ENCODE measurements at places on chromosomes 3 and 15.

DNA sequence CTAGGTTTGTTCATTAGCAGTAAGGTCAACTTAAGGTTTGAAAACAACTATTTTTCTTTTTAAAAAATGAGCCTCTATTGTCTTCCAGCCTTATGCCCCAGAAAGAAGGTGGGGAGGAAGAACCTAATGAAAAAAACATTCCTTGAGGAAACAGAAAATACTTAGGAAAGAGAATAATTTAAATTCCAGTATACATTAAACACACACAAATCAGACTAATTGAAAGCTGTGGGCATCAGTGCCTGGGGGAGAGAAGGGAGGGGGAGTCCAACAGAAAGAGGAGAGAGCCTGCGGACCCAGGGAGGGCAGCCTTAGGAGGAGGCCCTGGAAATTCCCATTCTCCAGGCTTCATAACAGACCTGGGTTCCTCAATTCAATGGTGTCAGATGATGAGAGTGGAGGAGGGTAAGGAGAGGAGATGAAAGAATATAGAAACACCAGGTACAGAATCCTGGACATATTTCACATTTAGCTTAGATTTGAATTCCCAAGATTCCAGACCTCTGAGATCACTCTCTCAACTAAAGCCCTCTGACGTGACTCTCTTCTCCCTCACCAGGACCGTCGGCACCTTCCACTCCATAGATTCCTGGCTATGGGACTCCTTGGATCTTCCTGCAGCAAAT lies 320.5 kb upstream of the UMPS start:
- DNase-seq = peak; percentile 62

DNA sequence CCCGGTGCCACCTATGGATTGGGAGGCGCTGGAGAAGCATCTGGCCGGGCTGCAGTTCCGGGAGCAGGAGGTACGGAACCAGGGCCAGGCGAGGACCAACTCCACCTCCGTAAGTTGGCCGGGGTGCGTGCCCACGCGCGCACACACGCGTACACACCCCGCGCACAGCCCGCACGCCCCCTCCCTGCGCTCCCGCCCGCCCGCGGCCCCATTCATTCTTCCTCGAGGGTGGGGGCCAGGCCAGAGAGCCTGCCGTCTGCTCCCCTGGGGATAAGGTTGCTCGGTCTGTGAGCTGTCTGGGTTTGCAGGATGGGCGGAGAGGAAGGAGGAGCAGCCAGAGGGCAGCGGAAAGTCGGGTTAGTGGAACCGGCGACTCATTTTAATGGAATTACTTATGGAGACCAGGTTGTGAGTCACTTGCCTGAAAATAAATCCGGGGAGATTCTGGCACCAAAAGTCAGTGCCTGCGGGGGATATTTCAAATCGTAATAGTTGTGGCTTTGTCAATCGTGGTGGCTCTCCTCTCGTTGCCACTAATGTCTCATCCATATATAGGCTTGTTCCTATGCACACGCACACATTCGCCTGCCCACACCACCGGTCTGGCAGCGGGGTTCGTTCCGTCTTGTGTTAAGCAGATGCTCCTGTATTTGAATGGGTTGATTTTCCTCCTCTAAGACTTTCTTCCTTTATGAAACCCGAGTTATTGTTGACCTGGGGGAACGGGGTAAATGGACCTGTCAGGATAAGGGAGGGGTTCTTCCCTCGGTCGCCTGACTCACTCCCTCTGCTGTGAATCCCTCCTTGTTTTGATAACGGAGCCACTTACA lies 223.4 kb upstream of the IL12A start:
- DNase-seq = peak; percentile 98

DNA sequence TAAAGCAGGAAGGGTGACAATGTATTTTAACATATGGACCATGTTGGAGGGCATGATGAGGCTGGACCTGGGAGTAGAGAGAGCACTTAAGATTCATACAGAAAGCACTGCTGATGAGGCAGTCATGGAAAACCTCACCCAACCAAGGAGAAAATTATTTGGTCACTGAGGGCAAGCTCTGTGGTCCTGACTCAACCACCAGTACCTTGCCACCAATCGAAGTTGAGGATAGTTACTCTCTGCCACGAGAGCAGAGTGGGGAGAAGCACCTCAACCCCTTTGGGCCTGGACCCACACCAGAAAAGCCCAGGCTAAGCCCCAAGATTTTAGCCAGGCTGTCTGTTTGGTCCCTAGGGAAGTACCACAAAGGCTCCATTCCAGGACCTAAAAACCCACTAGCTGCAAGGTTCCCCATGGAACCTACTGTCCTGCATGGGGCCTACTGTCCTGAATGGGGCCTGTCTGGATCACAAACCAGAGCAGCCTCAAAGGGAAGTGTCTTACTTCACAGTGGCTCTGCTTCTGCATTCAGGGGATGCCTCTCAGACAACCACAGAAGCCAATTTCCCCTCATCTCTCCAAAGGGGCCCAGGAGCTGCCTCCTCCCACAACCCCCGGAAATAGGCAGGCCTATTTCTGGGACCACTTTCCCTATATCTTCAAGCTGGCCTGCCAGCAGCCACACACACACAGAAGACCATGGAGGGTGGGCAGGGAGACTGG lies 4.2 kb downstream of the CCDC71 start:
- no peak for DNase-seq

- DNase-seq = peak; percentile 25
Observed at GRCh38 chr3:41304593-41304992, 105.3 kb downstream of the CTNNB1 start.

DNA sequence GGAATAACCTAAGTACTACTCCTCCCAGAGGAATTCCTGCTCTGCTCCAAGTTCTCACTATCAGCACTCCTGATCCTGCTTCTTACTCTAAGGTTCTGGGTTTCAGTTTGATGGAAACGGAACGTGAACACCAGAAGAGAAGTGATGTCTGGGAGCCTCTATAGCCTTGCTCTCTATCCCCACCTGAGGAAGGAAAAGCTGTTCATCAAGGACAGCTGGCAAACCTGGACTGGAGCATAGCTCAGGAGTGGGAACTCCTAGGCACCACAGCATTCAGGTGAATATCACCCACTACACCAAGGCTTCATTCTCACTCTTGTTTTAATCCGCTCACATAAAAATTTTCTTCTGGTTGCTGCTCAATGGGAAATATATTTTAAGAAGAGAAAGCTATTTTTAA lies 13.0 kb upstream of the CADPS start:
- no peak for DNase-seq

DNA sequence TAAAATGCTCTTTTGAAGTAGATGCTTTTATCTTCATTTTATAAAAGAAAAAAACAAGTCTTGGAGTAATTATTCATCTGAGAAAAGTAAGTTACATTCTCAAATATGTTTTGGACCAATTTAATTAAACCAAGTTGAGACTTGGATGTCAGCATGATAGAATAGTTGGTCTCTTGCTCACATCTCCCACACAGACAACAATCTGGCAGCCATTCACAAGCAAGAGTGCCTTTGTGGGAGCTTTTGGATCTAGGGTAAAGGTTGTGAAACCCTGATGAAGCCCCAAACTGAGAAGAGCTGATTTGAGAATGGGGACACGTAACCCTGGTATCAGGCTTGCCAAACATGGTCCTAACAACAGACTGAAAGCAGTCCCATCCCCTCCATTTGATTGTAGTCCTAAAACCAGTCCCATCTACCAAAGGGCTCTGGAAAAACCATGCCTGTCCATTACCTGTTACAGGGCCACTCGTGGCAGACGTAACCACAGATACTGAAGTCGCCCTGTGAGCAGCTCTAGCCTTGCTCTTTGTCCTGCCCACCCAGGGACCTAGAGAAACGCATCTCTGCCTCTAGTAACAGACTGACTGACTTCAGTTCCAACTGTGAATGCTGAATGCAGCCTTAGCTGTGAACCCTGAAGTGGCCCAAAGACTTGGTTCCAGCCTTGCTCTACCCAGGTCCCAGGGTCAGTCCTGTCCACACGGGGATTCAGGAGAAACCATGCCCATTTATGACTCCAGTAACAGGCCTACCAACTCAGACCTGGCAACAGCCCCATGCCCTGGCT lies 145.5 kb upstream of the SYNPR start:
- DNase-seq = no peak

DNA sequence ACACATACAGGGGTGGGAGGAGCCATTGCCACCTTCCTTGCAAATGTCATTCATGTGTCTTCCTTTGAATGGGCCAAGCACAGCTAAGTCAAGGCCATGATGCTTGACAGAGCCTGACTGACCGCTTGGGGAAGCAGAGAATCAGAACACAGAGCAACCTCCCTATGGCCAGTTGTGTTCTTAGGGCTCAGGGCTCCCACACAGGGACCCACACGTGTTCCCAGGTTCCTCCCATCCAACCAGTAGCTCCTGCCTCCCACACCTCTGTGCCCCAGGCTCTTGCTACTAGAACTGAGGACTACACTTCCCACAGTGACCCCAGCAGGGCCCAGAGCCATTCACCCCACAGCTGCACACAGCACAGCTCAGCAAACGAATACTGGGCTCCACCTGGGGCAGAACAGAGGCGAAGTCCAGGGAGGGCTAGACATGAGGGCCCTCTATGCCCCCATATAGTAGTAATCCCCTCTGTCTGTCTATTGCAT lies 42.9 kb downstream of the KLF15 start:
- DNase-seq = no peak

DNA sequence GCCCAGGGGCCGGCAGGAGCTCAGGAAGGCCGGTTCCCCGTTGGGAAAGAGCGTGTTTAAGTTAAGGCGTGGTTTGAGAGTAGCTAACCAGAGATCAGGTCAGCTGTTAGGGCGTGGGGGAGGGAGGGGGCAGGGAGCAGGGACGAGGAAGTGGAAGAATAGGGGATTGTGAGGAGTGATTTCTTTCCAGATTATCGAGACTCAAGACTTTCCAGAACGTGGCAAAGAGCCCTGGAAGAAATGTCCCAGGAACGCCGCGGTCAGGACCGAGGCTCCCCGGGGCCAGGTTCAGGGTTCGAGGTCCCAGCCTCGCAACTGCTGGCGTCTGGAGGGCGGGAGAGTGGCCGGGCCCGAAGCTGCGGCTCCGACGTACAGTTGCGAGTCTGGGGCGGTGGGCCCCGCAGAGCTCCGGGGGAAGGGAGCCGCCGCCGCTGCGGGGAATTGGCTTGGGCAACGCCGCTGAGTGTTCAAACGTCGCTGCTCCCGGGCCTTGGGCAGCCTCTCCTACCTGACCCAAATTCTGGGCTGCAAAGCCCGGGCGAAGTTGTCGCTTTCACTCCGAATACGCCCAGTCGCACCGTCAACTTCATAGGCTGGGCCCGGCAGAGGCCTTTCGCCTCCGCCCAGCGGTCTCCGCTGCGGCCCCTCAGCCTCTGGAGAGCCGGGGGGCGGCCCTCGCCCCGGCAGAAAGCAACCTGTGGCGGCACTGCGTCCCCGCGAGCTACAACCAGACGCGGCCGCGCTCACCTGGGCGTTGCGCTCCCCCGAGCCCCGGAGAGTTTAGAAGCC lies 9.5 kb downstream of the ISL2 start:
- DNase-seq = no peak

DNA sequence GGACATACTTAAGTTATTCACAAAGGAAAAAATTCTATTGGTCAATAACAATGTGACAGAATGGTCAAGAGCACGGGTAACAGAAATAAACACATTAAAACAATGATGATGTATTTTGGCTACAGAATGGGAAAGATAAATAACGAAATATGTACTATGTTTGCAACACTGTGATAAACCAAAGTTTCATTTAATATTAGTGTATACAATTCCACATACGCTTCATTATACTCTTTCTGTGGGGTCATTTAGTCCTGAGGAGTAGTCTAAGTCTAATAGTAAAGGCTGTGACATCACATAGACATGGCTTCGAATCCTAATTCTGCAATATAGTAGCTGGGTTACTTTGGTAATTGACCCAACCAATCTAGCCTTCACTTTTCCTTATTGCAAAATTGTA lies 408.3 kb downstream of the MCTP2 start:
- DNase-seq = no peak

DNA sequence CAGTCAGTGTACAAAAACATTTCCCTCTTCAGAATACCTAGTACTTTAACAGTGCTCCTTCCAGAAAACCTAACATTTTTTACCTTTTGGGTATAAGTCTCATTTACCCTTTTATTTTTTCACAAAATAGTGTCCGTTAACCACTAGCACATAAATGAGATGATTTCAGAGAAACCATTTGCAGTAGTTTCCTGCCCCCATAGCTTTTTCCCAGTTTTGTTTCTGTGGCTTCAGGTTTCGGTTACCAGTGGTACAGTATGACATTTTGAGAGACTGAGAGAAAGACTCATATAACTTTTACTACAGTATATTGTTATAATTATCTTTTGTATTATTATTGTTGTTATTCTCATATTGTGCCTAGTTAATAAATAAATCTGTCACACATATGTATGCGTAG lies 6.2 kb upstream of the RBMS3 start:
- DNase-seq = no peak

DNA sequence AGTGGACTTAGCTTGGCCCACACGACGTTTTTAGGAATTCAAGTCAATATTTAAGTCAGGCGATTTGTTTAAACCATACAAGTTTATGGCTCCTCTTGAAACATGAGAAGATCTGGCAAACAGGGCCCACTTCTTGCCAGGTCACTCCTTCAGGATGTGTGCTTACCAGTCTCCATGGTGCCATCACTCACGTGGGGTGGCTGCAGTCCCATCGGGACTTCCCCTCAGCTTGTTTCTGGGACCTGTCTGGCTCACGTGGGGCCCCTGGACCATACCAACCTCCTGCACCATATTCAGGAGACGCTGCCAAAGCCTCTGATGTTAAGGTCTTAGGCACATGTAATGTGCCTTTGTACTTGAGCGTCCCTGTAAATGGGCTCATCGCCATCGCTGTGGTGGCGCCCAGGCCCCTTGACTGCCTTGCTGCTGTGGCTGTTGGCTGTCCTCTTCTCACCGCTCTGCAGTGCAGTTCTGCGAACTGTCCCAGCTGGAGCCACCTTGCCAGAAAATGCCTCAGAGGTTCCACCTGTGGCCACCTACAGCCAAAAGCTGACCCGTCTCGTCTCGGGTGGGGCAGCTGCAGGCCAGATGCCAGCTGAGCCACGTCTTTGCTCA lies 8.9 kb downstream of the MCM2 start:
- no peak for DNase-seq

DNA sequence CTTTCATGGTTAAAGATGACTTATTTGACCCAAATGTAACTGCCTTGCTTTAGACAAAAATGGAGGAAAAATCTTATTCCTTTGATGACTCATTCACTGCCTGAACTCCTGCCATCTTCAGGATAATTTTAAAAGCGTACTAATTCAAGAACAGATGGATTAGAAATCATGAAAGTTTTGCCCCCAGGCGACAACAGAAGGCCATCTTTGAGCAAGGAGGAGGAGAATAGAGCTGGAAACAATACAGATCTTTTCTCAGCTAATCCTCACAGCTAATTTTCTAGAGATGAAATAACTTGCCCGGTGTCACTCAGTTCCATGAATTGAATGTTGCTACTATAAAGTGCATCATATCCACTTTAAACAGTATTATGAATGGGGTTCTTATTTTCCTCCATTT lies 324.7 kb upstream of the RARB start:
- peak; percentile 4 for DNase-seq

GRCh38 chr3:121330118-121330517 lies 215.7 kb downstream of the POLQ start:
- no peak for DNase-seq

GRCh38 chr3:161991901-161992540 lies 495.4 kb downstream of the OTOL1 start:
- DNase-seq = no peak

- no peak for DNase-seq
Observed at GRCh38 chr3:64445944-64446300, 220.7 kb upstream of the PRICKLE2 start.

- no peak for DNase-seq
Observed at GRCh38 chr3:73411993-73412392, 212.7 kb downstream of the PDZRN3 start.

All from iris pigment epithelial cell (primary cell).